CD4-positive, alpha-beta T cell treated with Interleukin-17A for 1 hour (primary cell): ENCODE measurements at places on chromosomes 12 and 14.

DNA sequence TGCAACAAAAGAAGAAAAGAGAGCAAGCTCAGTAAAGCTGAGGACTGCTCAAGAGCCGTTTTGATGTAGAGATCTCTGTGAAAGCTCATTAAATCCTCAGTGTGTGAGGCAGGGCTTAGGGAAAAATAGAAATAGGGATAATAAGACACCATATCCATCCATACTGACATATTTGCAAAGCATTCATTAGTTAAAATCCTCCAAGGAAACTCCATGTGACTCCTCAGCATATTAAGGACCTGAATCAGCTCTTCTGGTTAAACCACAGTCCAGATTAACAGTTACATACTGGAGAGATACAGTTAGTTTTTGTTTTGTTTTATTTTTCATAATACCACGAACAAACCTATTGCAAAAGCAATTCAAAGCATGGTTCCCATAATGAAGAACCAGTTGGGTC lies 288.2 kb downstream of the PAWR start:
- DNase-seq, result no peak

DNA sequence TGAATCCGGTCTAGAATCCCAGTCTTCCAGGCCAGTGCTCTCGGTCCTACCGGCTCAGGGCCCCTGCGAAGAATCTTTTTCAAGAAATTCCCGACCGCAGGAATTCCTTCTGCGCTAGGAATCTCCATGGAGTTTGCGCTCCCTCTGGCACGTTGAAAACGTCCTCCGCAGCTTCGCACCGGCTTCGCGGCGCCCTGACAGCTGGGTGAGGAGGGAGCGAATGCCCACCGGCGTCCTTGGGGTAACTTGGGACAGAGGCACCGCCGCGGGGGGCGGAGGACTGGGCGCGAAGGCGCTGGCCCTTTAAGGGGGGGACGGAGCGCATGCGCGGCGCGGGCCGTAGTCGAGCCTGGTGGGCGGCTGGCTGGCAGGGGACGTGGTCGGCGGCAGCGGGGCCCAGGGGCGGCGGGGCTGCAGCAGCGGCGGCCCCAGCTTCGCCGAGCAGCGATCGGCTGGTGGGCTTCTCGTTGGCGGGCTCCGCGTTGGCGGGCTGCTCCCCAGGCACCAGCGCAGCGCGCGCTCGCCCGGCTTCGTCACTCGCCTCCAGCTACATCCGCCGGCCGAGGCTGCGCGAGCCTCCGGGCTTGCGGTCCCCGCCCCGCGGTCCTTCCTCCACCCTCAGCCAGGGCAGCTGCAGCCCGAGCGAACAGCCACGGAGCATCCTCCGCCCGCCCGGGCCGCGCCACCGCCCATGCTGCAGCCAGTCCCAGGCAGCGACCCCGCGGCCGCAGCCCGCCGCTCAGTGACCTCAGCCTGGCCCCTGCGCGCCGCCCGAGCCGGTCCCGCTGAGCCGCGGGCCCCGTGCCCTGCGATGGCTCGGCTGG lies at the start of gene VASH1:
VASH1 (plus strand) TSS at position 333 of the 824 bp plus-strand sequence. CDS start 1,354 bp downstream, outside the sequence.
- peak; percentile 61 for DNase-seq

- no peak for DNase-seq
Observed at GRCh38 chr12:88958153-88958552, 377.9 kb upstream of the KITLG start.

DNA sequence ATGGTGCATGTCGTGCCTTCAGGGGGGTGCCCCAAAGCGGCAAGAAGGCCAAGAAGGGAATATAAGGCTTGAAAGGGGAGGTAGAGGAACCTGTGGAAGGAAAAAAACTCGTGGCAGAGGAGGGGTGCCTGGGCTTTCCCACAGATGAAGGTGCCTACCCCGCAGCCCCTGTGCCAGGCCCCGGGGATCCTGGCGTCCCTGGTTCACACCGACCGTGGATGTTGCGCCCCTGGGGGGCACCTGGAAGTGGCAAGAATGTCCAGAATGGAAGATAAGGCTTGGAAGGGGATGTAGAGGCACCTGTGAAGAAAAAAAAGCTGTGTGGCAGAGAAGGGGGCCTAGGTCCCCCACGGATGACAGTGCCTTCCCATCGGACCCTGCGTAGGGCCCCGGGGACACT lies 282.2 kb downstream of the ALG10 start:
- no peak for DNase-seq
